ENCODE measurements at places on chromosomes 7 and 10.

DNA sequence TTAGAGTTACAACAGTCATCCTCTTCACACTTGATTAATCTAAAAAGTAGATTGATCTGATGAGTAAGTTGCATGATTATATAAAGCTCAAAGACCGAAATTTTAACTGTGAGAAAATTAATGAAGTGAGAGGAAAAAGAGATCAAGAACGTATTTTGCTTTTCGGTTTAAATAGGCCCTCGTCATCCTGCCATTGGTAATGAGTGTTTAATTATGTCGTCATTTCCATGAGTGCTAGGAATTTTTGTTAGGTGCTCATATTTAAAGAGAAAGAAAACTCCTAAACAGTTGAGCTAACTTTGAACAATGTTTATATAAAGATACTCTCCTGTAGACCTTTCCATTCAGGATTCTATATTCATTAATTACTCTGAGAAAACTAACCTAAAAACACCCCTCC, 159.4 kb downstream of the TPK1 start:
- no peak for DNase-seq

DNA sequence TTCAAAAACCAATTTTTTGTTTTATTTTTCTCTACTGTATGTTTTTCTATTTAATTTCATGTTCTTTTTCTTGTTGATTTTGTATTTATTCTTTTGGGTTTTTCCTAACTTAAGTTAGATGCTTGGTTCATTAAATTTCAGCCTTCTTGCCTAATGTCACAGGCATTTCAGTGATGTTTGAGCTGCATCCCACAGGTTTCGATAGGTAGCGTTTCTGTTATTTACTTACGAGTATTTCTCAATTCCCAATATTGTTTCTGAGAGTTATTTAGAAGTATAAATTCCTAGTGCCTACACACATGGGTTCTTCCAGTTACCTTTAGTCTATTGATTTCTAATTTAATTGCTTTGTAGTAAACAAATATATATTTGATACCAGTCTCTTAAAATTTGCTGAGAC, 18.2 kb downstream of the PROSER2 start:
- DNase-seq, result no peak

DNA sequence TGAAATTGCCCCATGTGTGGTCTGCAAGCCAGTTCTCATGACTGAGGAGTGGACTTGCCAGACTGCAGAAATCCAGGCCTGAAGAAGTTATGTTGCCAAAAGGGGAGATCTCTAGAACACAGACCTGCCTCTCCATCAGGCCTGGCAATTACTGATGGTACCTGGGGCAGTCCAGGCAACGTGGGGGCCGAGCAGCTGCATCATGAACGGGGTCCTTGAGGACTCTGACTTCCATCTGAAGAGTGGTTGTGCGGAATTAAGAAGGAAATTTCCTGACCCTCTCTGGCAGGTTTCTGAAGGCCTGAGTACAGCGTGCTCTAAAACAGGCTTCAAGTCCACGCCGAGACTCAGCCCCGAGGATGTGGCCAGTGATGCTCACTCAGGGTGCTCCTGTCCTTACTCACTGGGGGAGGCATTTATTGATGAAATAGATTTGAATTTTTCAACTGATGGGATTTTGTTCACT, 30.4 kb downstream of the RAMP3 start:
- DNase-seq, result no peak

GRCh38 chr7:140551355-140552239, 72.3 kb upstream of the MKRN1 start:
- DNase-seq, result peak; percentile 26

DNA sequence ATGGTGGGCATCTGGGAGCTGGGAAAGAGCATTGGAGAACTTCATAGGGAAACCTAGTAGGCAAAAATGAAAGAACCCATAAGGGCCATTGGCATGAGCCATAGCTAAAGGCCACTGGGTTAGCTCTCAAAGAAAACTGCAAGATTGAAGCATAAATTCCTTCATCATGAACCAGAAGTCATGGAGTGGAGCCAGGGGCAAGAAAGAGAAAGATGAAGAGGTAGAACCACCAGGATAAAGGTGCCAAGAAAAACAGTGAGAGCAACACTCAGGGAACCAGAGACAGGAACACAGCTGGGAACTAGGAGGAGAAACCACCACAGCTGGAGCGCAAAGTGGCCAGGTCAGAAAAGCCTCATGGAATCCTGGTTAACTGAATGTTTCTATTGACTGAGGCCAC, 11.5 kb upstream of the SGMS1 start:
- no peak for DNase-seq

GRCh38 chr10:26491934-26492333, 53.8 kb downstream of the APBB1IP start:
- no peak for DNase-seq

GRCh38 chr7:27241189-27242056, 1.2 kb upstream of the EVX1 start:
- DNase-seq, result no peak

DNA sequence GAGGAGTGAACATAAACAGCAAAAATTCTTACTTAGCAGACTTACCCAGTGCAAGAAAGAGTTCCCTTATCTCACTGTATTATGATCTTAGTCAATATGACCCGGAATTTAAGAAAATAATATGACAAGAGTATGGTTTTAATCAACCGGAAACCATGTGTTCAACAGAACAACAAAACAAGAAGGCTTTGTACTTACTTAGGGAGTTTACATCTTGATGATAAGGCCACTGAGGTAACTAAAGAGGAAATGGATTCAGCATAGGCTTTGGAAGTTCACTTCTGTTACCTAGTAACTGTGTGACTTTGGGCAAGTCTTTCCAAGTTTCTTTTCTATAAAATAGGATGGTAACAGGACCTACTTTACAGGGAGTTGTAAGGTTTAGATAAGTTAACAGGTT, 7.4 kb upstream of the FAS start:
- no peak for DNase-seq

GRCh38 chr10:114703377-114704107, 45.5 kb upstream of the ABLIM1 start:
- DNase-seq, result no peak

GRCh38 chr10:11297136-11297535, 279.5 kb downstream of the CELF2 start:
- no peak for DNase-seq

DNA sequence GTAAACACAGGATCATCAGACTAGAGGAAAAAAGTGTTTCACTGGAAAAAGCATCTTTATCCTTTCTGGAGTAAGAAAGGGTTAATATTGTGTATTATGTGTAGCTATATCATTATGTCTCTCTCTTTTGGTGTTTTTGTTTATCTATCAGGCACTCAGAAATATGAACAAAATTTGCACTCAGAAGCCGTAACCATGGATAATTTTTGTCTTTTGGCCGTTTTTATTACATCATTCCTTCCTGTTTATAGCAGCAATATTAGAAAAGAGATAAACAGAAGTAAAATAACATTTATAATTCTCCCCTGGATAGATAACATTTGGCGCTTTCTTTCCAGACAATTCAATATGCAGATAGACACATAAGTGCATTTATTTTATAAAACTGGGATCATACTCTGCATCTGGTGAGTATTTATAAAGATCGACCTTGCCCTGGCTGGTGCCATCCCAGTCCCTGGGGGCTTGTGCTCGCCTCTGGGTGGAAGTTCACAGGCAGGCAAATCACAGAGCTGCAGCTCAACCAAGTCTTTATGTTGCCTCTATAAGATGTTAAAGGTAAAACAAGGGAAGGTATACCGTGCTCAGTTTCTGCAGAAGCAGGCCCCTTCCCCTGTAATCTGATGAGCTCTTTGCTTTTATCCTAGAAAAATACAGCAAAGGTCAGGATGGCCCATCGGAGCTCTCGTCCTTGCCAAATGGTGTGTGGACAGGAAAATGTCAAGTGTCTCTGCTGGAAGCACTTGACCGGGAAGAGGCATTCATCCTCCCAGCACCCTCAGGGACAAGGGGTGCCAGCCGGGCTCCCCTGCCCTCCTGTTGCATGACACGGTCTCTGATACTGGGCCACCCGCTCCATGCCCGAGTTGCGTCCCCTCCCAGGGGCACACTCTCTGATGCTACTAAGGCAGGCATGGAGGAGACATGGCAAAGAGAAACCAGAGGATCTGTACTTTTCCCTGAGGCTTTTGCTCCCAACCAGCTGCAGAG, 43.9 kb downstream of the PYROXD2 start:
- no peak for DNase-seq

- peak; percentile 26 for DNase-seq
Measured at GRCh38 chr10:90917238-90917967, 3.5 kb downstream of the ANKRD1 start.

DNA sequence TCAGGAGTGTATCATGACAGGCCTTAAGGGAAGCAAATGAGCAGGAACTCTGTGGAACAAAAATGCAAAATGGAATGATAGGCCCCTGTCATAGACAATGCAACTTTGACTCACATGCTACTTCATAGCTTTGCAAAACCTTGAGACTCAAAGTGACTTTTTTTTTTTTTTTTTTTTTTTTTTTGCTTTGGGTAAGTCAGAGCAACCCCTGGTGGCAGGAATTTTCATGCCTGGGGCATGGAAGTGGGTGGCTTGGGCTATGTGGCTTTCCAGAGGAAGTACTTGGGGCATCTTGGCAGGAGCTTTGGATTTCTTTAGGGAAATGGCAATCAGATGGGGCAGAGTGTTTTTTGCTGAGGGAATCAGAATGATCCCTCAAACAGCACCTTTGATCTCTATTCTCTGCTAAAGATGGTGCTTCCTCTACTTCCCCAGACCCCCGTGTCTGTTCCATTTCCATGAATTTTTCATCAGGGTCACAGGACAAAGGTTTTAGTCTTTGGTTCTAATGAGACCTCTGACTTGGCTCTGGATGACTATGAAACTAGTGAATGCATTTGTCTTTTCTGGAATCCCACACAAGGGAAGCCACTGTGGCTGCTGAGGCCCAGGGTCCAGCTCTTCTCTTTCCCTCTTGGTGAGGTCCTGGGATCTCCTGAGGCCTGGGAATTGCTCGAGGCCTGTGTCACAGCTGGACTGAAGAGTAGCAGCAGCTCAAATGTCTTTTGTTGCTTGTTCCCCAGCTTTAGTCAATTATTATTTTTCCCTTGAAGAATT, 62.8 kb downstream of the TACC2 start:
- DNase-seq, result peak; percentile 75

- peak; percentile 64 for DNase-seq
Measured at GRCh38 chr7:158828133-158829020, 932 bp downstream of the ESYT2 start.

DNA sequence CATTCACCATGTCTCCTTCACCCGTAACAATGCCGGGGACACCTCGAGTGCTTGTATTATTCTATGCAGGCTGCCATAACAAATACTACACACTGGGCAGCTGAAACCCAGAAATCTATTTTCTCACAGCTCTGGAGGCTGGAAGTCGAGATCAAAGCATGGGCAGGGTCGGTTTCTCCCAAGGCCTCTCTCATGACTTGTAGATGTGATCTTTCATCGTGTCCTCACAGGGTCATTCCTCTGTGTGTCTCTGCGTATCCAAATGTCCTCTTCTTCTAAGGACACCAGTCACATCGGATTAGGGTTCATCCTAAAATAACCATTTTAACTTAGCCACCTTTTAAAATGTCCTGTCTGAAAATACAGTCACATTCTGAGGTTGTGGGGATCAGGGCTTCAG, 303.5 kb downstream of the KLF6 start:
- no peak for DNase-seq

DNA sequence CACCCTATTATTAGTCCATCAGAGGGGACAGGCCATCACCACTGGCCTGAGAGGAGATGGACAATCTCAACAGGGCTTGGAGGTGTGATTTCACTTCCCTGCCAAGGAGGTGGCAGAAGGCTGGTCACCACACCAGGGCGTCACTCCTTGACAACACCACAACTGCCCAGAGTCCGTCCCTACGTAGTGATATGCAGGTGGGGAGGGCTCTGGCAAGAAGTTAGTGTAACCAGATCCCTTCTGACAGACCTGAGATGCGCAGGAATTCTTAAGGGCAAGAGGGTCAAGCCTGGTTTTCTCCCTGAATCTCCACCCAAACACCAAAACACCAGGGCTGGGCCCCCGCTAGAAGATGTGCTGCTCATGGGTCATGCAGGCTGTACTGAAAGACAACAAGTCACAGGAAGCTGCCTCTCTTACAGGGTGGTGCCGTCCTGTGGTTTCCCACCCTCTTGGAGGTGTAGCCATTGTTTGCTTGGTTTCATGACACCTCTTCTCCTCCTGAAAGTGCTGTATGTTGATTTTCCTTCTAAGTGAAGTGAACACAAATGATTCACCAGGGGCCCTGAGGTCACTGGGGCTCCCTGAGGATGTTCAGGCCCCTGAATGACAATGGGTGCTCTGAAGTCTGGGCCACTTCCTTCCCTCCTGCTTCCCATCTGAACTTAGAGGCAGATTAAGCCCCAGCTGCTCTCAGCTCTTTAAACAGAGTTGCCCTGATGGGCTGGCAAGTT, 27.1 kb downstream of the ATXN7L1 start:
- DNase-seq, result peak; percentile 46

- no peak for DNase-seq
Measured at GRCh38 chr7:111558991-111559390, 3.3 kb downstream of the IMMP2L start.

DNA sequence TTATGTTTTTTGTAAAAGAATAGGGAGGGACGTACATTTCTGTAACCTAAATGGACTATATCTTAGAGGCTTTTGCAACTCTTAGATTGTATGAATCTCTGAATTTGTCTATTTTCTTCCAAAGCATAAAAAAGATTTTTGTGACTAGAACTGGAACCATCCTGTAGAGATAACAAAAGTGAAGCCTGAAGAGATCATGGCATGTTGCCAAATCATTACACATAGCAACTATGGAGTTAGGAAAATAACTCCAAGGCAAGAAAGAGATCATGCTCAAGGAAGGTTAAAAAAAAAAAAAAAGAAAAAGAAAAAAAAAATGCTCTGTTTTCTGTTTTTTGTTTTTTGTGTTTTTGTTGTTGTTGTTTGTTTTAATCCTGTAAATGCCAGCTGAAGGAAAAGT, 567.7 kb upstream of the ZWINT start:
- DNase-seq, result peak; percentile 41

DNA sequence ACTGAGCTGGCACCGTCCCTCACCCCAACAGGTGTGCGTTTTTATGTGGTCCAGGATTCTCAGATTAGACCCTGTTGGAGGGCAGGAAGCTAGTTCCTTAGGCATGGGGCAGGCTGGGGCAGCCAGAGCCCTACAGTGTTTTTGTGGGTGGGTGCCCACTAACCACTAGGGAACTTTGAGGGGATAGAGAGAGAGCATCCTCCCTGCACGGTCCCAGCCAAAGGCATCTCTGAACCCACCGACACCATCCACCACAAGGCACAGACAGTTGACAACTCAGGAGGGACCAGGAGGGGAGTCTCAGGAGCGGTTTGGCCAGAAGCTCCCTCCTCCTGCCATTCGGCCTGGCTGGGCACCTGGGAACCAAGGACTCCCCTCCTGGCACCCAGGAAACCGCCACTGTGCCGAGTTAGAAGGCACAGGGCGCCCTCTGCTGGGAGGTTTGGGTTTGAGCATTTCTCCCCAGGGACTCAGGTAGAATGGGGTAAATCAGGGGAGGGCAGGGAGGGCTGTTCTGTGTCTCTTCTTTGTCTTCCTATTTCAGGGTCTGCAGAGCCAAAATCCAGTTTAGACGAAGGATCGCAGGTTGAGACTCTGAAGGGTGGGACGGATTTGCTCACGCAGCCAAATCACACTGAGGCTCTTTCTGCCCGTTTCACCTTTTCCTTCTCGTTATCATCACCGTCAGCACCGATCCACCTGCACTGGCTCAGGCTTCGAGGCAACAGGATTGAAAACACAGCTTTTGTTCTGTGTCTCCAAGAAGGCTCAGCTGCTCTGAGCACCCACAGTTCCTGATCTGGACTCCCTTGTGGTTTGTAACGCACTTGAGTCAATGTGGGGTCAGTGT, 84.8 kb upstream of the COL13A1 start:
- DNase-seq, result peak; percentile 52

GRCh38 chr10:132349766-132350165, 17.8 kb downstream of the LRRC27 start:
- DNase-seq, result no peak

GRCh38 chr7:106543221-106543757, 117.7 kb downstream of the CCDC71L start:
- no peak for DNase-seq

All from mesenchymal stem cell (in vitro differentiated cells and primary cell).